Nucleus accumbens (tissue), 56 donors: ENCODE measurements at places on chromosomes 12 and 14.

DNA sequence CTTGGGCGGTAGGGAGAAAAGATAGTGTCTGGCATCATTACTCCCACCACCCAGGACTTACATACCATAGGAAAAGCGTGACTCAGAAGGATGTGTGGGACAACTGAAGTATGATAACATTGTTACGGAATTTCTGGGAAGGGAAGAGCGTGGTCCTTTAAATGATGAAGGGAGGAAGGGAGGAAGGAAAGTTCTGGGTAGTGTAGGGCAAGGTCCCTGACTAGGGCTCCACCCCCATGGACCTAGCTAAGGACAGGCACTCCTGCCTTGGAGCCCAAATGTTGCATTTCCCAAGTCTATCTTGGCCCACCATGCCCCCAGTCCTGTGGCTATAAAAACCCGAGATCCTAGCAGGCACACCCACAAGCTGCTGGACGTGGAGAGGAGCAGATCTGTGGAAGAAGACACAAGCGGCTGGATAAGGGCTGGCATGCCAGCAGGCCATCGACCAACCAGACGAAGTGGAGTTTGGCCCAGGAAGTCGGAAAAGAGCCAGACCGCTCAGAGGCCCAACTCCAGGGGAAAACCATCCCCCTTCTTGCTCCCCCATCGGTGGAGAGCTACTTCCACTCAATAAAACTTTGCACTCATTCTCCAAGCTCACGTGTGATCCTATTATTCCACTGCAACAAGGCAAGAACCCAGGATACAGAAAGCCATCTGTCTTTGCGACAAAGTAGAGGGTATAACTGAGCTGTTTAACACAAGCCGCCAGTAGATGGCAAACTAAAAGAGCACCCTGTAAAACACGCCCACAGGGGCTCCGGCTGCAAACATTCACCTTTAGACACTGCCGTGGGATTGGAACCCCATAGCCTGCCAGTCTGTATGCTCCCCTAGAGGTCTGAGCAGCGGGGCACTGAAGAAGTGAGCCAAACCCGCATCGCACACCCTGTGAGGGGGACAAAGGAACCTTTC lies 23.0 kb upstream of the RAB21 start:
- DNase-seq, result no peak

GRCh38 chr14:81172353-81172752 lies 48.4 kb downstream of the GTF2A1 start:
- no peak for DNase-seq

DNA sequence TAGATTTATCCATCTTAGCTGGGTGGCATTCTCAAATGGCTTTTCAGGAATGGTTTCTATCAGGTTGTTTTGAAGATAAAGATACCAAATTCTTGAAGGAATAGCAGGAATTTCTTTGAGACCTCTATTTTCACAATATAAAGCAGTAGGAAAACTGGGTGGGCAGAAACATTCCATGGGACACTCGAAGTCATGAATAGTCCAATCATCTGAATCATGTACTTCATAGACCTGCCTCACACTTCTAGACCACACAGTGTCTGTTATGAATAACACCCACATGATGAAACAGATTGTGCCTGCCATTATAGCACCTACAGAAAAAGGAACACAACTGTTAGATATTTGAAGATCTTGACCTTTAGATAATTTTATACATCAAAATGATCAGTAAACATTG lies 1.8 kb downstream of the KERA start:
- DNase-seq, result no peak

DNA sequence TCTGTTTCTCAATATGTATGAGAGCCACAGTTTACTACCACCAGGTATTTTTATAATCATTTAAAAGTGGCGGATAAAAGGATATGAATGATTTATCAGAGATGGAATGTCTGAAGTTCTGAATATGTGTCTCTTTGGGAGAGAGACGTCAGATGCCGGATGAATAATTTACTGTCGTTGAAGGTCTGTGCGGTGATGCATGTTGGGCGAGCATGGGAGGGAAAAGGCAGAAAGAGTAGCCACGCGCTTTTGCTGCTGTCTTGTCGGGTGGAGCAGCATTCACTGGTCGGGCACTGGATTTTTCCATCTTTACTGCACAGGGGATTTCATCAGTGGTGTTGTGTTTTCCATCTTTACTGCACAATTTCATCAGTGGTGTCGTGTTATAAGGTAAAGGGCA lies 65.6 kb downstream of the SYNE2 start:
- no peak for DNase-seq

- no peak for DNase-seq
Measured at GRCh38 chr14:25929881-25930615, 667.8 kb downstream of the NOVA1 start.

- no peak for DNase-seq
Measured at GRCh38 chr12:55067701-55068100, 47.9 kb downstream of the NEUROD4 start.

DNA sequence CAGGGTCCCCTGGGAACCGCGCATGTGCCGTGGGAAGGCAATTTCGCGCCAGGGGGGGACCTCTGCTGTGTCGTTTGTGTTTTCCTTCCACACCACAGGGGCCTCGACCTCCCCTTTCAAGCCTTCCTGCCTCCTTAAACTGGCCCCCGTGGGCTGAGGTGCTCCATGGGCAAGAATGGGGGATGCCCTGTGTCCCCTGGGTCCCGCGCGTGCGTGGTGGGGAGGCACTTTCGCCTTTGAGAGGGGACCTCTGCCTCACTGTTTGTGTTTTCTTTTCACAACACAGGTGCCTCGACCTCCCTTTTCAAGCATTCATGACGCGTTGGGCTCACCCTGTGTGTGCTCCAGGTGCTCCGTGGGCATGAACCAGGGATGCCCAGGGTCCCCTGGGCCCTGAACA lies 348.8 kb downstream of the ALG10 start:
- DNase-seq, result no peak

DNA sequence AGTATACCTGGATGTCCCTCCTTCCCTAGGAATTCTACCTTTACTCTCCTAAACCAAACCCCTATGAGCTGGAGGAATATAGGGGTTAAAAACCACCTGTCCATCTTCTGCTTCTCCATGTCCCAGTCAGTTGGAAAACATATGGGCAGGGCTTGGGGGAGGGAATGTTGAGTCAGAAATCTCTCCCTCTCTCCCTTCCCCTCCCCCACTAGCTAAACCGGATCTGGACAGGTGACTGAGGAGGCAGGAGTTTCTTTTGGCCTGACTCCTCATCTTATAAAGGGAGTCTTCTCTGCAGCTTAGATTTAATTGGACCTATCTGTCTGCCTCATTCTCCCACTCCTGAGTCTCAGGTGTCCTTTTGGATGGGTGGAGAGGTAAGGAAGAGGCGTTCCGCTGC lies 6.1 kb downstream of the ERBB3 start:
- no peak for DNase-seq

DNA sequence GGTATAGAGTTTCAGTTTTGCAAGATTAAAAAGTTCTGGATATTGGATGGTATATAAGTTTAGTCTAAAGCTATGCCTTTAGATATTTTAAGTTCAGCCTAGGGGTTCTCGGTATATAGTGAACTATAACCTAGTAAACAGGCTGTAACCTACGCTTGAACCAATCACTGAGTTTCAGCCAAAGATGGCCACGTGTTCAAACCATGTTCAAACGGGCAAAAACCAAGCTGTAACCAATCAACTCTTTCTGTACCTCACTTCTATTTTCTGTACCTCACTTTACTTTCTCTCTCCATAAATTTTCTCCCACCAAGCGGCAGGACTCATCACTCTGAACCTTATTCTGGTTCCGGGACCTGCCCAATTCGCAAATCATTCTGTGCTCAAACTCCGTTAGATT lies 1.4 kb downstream of the TMBIM4 start:
- DNase-seq, result no peak

DNA sequence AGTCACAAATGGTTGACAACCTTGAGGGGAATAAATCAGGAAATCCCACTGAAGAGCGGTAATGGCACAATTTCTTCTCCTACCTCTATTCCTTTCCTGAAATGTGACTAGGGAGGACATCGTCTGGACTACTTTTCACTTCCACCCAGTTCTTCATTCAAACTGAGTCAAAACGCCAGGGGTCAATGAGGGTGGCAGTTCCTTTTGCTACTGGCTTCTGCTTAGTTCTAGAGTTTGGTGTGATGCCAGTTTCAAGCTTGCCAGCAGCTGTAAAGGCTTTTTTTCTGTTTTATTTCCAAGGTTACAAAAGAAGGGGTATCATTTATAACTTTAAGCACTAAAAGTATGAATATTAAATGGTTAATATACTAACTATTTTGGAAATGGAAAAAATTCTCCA lies 286.5 kb downstream of the SOX5 start:
- DNase-seq, result no peak

DNA sequence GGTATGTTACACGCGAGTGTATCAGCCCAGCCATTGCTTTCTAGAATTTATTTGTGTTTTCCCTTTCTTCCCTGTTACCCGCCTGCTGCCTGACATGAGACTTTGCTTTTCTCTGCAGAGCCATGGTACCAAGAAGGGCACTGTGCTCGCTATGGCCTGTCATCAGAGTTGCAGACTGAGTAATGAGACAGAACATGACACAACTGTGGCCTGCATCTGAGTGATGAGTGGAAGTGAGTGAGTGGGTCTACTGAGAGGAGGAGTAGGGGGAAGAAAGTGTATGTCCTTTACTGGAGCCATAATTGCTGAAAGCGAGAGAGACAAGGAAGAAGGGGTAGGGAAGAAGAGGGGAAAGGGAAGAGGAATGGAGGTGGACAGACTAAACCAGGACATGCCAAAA lies 2.9 kb downstream of the RILPL1 start:
- DNase-seq, result no peak

DNA sequence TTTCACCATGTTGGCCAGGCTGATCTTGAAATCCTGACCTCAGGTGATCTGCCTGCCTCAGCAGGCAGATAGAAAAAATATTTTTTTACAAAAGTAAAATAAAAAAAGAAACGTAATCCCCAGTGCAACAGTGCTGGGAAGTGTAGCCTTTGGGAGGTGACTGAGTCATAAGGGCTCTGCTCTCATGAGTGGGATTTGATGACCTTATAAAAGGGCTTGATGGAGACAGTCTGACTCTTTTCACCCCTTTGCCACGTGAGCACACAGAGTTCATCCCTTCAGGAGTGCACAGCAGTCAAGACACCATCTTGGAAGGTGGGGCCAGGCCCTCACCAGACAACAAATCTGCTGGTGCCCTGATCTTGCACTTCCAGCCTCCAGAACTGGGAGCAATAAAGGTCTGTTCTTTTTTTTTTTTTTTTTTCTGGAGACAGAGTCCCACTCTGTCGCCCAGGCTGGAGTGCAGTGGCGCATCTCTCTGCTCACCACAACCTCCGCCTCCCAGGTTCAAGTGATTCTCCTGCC lies 24.7 kb upstream of the DYNC1H1 start:
- no peak for DNase-seq

- no peak for DNase-seq
Measured at GRCh38 chr12:57236201-57236924, 6.9 kb downstream of the SHMT2 start.

DNA sequence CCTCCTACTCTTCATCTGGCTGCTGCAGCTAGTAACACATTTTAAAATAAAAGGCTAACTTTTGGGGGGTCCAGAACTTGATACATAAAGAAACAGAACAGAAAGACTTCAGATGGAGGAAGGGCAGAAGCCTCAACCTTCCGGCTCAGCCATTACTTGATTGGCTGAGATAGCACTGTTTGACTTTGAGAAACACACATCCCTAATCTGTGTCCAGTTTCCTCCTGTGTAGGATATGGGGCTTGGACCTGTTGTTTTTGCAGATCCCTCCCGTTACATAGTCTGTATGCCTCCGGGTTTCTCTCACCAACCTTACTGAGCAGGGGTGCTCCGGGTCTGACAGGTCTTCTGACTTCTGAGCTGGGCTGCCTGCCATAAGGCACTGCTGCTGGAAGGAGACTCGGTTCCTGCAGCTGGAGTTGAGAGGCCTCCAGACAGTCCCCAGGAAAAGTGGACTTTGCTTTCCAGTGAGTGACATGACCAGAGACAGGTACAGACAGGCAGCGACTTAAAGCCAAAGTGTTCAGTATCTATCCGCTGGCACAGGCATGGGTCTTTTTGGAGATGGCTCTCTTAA lies 8.3 kb upstream of the ZNF641 start:
- no peak for DNase-seq

- DNase-seq, result peak; percentile 95
Measured at GRCh38 chr14:26598081-26598671, 343 bp upstream of the NOVA1 start.

DNA sequence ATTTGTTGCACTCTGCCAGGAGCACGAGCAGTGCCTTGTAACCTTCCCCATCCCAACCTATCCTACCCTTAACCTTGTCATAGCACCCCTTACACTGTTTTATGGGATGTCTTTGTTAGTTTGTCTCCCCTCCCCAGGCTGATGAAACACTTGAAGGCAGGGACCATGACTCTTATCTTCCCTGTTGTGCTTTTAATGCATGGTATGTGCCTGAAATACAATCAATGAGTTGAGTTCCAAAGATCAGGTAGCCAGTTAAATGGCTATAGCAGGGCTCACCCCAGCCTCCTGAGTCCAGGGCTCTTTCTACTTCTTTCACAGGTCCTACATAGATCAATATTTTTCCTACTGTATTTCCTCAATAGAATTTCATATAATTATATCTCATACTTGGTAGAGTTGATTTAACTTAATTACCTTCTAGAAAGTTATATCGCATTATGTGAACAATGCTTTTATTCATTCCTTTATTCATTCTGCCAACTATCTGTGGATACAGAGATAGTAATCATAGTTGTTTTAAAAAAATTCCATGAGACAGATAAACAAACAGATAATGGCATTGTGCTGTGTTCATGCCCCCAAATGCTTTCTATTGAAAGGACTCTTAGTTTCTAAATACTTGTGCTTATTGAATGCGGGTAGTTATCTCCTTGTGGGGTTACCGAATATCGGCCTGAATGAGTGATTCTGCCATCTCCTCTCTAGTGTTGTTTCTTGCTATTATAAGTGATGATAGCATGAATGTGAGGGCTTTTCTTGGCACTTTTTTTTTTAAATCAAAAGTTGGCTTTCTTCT lies 347.4 kb downstream of the NPAS3 start:
- DNase-seq, result no peak
